H1 (cell line): ENCODE measurements at places on chromosomes 1 and 21.

GRCh38 chr1:33586795-33587194, 114.3 kb downstream of the ZSCAN20 start:
- no peak overlapping the region for H3K27ac ChIP-seq
- no peaks in the 10 kb centered on the region for H3K27me3 ChIP-seq
- no peaks in the 10 kb centered on the region; the same call in 1 of the 2 replicates for H3K36me3 ChIP-seq
- H3K4me3 ChIP-seq: no peak overlapping the region

GRCh38 chr1:93442008-93442666, 5.8 kb upstream of the FNBP1L start:
- no peak overlapping the region for H3K4me3 ChIP-seq
- H3K27ac ChIP-seq: no peak overlapping the region
- no peaks in the 10 kb centered on the region for H3K27me3 ChIP-seq
- no peak for DNase-seq

- no peak for DNase-seq
- H3K27ac ChIP-seq: no peak overlapping the region
- no peaks in the 10 kb centered on the region for H3K36me3 ChIP-seq
- H3K4me1 ChIP-seq: no peaks in the 10 kb centered on the region
These were observed 109.6 kb upstream of the GJB5 start for GRCh38 chr1:34645109-34645688.

GRCh38 chr1:38685388-38685787, 174.2 kb downstream of the RRAGC start:
- no peaks in the 10 kb centered on the region for H3K36me3 ChIP-seq
- no peak overlapping the region for H3K27ac ChIP-seq
- no peak for DNase-seq
- H3K27me3 ChIP-seq: no peaks in the 10 kb centered on the region
- H3K4me1 ChIP-seq: no peaks in the 10 kb centered on the region

- H3K27me3 ChIP-seq: peaks cover 10% of the 10 kb centered on the region
- H3K4me1 ChIP-seq: peaks cover 6% of the 10 kb centered on the region
- H3K4me3 ChIP-seq: peak overlapping the region; percentile 78
- no peaks in the 10 kb centered on the region for H3K36me3 ChIP-seq
- DNase-seq: no peak
- H3K27ac ChIP-seq: no peak overlapping the region
These were observed 876 bp downstream of the RAB29 start for GRCh38 chr1:205774198-205775014.

GRCh38 chr1:112298558-112298957, 97.5 kb upstream of the CTTNBP2NL start:
- no peaks in the 10 kb centered on the region for H3K4me1 ChIP-seq
- H3K4me3 ChIP-seq: no peak overlapping the region
- DNase-seq: peak; percentile 47

DNA sequence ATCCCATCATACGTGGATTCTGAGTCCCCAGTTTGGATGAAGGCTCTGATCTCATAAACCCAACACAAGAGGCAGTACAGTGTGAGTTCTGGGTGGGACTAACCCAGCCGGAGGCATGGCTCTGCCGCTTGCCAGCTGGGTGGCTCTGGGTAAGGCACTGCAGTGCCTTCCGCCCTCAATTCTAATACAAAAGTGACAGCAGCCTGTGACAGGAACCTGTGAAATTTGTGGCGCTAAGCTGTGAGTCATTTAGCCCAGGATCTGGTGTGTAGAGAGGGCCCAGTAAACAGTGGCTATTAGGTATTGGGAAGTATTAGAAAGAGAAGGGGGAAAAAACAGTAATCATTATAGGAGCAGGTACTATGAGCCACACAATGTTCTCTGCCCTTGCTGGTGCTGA, 23.3 kb downstream of the HSPG2 start:
- no peak overlapping the region for H3K4me3 ChIP-seq
- H3K4me1 ChIP-seq: peaks cover 15% of the 10 kb centered on the region
- H3K36me3 ChIP-seq: no peaks in the 10 kb centered on the region
- no peak overlapping the region for H3K27ac ChIP-seq

- no peaks in the 10 kb centered on the region for H3K36me3 ChIP-seq
- H3K4me3 ChIP-seq: no peak overlapping the region
- H3K27ac ChIP-seq: no peak overlapping the region
- no peaks in the 10 kb centered on the region for H3K27me3 ChIP-seq
- DNase-seq: no peak
- H3K4me1 ChIP-seq: peaks cover 24% of the 10 kb centered on the region
These were observed 79.6 kb downstream of the PLXNA2 start for GRCh38 chr1:208164609-208165008.

- no peaks in the 10 kb centered on the region for H3K36me3 ChIP-seq
- DNase-seq: no peak
- H3K27ac ChIP-seq: no peak overlapping the region
- no peaks in the 10 kb centered on the region for H3K27me3 ChIP-seq
- no peaks in the 10 kb centered on the region for H3K4me1 ChIP-seq
These were observed 44.2 kb downstream of the ZC3H11B start for GRCh38 chr1:219568733-219569132.

DNA sequence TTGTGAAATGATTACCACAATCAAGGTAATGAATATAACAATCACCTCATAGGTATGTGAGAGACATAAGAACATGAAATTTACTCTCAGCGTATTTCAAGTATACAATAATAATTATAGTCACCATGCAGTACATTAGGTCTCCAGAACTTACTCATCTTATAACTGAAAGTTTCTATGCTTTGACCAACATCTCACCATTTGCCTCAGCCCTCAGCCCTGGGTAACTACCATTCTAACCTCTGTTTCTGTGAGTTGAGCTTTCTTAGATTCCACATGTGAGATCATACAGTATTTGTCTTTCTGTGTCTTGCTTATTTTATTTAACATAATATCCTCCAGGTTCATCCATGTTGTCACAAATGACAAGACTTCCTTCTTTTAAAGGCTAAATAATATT, 57.3 kb downstream of the AGO3 start:
- H3K4me3 ChIP-seq: no peak overlapping the region
- peaks cover under 1% of the 10 kb centered on the region; the same call in 1 of the 2 replicates for H3K36me3 ChIP-seq
- no peak for DNase-seq
- no peak overlapping the region for H3K27ac ChIP-seq
- no peaks in the 10 kb centered on the region for H3K4me1 ChIP-seq
- H3K27me3 ChIP-seq: no peaks in the 10 kb centered on the region

- H3K4me3 ChIP-seq: no peak overlapping the region
- no peaks in the 10 kb centered on the region for H3K27me3 ChIP-seq
- DNase-seq: no peak
- H3K4me1 ChIP-seq: no peaks in the 10 kb centered on the region
- no peaks in the 10 kb centered on the region for H3K36me3 ChIP-seq
- no peak overlapping the region for H3K27ac ChIP-seq
These were observed 49.8 kb downstream of the COLGALT2 start for GRCh38 chr1:183987593-183988318.

DNA sequence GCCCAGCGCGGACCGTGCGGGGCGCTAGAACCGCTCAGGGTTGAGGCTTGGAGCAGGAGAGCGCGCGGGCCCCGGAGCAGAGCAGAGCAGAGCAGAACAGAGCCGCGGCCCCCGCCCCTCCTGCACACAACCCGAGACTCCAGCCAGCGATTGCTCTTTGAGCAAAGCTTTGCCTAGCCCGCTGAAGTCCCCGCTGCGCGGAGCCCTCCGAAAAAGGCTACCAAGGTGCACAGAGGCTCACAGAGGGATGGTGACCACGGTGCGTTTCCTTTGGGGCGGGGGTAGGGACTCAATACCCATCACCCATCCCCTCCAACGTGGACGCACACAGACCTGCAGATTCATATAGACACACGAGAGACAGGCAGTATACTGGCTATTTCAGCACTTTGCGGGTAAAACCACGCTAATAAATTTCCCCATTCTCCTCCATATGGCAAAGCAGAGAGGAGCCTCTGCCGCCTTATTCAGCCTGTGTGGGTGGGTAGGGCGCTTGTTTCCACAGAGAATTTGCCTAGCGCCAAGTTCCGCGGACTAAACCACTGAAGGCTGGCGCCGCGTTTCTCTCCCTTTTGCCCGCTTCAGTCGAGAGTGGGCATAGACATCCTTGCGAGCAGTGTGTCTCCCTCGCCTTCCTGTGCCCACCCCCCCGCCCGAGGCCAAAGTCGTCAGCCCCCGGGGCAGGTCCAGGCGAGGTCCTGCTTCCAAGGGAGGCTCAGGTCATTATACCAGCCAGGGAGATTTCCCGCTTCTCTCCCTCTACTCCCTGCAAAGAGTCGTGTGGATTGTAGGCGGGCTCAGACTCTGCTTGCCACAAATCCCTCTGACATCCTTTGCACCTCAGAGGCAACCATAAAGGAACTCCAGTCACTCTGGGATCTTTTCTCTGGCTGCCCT, 8.5 kb downstream of the HLX start:
- H3K36me3 ChIP-seq: no peaks in the 10 kb centered on the region
- H3K4me3 ChIP-seq: peak overlapping the region; percentile 47

- H3K36me3 ChIP-seq: peaks cover 42% of the 10 kb centered on the region
- no peak for DNase-seq
- H3K27ac ChIP-seq: no peak overlapping the region
- H3K27me3 ChIP-seq: no peaks in the 10 kb centered on the region
These were observed 66.1 kb downstream of the IARS2 start for GRCh38 chr1:220160027-220160426.

DNA sequence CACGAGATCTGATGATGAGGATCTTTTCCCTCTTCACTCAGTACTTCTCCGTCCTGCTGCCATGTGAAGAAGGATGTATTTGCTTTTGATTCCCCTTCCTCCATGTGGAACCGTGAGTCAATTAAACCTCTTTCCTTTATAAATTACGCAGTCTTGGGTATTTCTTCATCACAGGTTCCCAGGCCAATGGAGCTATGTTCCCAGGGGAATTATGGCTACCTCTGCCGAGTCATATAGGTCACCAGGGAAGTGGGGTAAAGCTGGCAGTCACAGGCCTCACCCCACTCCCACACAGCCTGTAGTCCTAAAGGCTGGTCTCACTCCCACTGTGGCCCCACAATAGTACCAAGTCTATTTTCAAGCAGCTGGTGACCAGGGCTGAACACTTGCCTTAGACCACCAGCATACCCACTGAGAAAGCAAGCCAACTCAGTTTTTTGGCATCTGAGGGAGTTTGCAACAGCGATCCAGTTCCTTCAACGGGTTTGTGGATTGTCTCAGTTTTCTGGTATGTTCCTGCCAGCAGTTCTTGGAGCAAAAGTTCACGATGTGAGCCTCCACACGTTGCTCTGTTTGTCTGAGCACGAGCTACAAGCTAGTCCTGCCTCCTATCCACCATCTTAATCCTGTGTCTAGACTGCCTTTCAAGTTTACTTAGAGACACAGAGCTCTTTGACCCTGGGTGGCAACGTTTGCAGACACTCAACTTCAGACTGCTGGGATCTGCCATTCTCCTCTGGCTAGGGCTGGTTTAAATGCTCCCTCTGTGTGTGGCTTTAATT, 104.5 kb downstream of the CENPF start:
- no peaks in the 10 kb centered on the region for H3K27me3 ChIP-seq
- no peak overlapping the region for H3K4me3 ChIP-seq
- H3K36me3 ChIP-seq: no peaks in the 10 kb centered on the region
- DNase-seq: no peak
- H3K27ac ChIP-seq: no peak overlapping the region
- no peaks in the 10 kb centered on the region for H3K4me1 ChIP-seq

DNA sequence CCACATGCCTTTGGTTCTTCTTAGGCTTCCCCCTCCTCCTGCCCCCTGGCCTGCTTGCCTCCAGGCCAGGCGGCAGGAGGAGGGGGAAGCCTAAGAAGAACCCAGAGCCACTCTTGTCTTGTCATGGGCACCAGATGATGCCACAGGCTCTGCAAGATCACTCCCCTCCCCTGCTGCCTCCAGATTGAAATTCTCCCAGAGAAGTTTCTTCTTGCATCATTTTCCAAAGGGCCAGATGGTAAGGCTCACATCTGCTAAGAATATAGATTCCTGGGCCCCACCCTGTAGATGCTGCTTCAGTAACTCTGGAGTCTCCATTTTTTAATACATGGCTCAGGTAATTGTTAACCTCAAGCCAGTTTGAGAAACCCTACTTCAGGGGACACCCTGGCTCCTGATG, 60.8 kb downstream of the FAM163A start:
- H3K27me3 ChIP-seq: no peaks in the 10 kb centered on the region
- no peaks in the 10 kb centered on the region for H3K36me3 ChIP-seq
- DNase-seq: no peak
- H3K4me3 ChIP-seq: no peak overlapping the region
- H3K27ac ChIP-seq: no peak overlapping the region

DNA sequence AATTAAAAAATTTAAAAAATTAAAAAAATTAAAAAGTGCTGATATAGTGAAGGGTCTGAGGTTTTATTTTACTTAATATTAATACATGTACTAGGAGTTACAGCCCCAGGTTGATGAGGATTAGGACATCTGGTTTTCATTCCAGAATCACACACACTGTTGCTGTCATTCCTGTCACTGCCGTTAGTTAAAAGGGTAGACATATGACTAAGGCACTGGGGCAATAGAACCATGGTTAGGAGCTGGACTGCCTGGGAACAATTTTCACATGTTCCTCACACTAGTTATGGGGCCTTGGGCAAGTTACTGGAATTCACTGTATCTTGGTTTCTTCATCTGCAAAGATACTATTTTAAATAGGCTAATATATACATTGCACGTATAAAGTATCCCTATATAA, 191.8 kb upstream of the DPYD start:
- no peak overlapping the region for H3K27ac ChIP-seq
- H3K4me3 ChIP-seq: no peak overlapping the region
- no peaks in the 10 kb centered on the region for H3K27me3 ChIP-seq
- no peaks in the 10 kb centered on the region for H3K36me3 ChIP-seq

DNA sequence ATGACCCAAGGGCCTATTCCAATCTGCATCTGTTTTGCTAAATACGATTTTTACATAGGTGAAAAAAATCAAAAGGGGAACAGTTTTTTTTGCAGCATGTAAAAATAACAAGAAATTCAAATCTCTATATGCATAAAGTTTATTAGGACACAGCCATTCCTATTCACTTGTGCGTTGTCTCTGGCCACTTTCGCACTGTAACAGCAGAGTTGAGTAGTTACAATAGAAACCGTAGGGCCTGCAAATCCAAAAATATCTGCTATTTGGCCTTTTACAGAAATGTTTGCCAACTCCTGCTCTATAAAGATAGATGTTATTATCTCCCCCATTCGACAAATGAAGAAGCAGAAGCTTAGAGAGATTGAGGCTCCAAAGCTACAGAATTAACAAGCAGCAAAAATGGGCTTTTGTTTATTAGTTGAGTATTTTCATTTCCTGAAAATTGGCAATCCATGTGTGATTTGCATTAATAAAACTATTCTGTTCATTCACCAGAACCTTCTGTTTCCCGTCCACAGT, 5.5 kb downstream of the DYNLT5 start:
- no peaks in the 10 kb centered on the region for H3K4me1 ChIP-seq
- peaks cover 4% of the 10 kb centered on the region for H3K27me3 ChIP-seq
- H3K4me3 ChIP-seq: no peak overlapping the region
- no peaks in the 10 kb centered on the region for H3K36me3 ChIP-seq
- no peak for DNase-seq
- no peak overlapping the region for H3K27ac ChIP-seq
